ENCODE measurements at places on chromosomes 12 and 14.

DNA sequence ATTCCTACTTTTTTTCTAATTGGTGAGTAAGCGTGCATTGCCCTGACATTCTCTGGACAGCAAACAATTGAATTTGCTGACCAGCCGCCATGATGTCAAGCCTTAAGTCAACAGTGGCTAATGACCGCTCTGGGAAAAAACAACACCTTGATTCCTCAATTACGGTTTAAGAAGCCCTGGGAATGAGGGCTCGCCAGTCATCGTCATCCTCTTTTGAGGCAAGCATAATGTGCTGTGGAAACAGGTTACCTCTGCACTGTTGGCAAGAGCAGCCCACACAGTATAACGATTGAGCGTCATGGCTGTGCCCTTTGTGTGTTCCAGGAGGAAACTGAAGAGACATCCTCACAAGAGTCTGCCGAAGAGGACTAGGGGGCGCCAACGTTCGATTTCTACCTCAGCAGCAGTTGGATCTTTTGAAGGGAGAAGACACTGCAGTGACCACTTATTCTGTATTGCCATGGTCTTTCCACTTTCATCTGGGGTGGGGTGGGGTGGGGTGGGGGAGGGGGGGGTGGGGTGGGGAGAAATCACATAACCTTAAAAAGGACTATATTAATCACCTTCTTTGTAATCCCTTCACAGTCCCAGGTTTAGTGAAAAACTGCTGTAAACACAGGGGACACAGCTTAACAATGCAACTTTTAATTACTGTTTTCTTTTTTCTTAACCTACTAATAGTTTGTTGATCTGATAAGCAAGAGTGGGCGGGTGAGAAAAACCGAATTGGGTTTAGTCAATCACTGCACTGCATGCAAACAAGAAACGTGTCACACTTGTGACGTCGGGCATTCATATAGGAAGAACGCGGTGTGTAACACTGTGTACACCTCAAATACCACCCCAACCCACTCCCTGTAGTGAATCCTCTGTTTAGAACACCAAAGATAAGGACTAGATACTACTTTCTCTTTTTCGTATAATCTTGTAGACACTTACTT lies 138.9 kb downstream of the HMGA2 start:
- no peak for DNase-seq

- DNase-seq: no peak
Observed at GRCh38 chr14:77122526-77123125, 19.0 kb downstream of the ZDHHC22 start.

DNA sequence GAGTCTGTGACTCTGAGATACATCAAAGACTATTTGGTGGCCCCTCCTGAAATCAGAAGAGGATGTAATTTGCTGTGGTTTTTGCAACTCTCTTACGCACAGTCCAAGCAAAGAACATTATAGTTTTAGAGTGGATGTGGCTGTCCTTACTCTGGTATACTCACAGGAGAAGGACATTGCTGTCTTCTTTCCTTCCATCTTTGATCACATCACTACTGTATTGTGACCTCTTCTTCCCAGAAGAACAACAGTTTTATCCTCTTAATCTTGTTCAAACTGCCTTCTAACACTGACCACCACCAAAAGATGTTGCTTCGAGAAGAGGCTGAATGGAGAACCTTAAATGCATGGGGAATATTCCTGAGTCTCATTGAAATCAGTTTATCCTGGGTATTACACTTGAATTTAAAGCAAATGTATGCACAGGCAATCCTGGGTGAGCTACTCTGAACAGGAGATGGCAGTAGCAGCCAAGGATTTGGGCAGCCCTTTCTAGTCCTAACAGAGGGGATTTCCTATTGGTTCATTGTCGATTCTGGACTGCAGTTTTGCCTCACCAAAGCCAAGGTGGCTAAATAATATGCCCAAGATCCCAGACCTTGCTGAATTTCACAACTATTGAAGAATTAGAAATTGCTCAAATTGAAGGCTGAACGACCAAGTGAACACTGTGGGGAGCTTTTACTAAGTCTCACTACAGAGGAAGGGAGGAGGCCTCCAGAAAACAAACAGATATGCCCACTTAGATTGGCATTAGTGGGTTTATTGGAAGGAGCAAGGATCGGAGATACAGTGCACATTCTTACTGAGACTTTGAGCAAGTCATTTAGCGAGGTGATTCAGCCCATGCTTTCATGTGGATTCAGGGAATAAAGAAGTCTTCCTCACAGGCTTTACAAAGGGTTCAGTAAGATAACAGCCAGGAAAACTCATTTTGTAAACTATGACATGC lies 282.8 kb downstream of the PAWR start:
- no peak for DNase-seq

DNA sequence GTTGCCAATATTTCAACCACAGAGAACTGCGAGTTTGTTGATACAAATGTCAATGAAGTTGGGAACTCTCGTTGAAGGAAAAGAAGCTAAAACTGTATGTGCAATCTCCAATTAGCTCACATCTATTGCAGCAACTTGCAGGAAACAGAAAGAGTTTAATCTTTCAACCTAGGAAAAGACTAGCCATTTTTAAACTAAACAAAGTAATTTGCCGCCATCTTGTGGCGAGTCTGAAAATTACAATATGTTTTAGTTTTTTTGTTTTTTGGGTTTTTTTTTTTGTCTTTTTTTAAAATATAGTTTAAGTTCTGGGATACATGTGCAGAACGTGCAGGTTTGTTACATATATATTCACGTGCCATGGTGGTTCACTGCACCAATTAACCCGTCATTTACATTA lies 131.2 kb upstream of the FOXG1 start:
- no peak for DNase-seq

DNA sequence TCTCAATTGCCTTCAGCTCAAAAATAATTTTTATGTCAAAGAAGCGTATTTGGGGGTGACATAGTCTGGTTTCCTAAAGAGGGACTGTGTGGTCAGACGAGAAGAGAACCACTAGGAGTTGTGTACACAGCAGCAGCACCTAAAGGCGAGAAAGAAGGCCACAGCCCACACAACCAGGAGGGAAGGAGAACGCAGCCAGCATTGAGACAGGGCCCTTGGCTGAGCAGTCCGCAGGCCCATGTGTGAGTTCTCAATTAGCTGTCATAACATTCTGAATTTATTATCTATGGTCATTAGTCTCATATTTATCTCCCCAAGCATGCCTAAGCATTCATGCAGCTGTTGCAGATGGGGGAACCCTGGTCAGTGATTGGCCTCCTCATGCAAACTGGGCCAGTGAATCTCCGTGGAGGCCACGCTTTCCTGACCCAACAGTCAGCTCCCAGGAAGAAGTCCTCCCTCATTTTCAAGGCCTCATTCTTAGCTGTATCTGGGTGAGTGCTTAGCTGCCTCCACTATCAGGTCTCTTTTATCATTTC lies 81.2 kb upstream of the ATF7IP start:
- DNase-seq: no peak

GRCh38 chr14:97061198-97061597 lies 264.0 kb downstream of the VRK1 start:
- no peak for DNase-seq

DNA sequence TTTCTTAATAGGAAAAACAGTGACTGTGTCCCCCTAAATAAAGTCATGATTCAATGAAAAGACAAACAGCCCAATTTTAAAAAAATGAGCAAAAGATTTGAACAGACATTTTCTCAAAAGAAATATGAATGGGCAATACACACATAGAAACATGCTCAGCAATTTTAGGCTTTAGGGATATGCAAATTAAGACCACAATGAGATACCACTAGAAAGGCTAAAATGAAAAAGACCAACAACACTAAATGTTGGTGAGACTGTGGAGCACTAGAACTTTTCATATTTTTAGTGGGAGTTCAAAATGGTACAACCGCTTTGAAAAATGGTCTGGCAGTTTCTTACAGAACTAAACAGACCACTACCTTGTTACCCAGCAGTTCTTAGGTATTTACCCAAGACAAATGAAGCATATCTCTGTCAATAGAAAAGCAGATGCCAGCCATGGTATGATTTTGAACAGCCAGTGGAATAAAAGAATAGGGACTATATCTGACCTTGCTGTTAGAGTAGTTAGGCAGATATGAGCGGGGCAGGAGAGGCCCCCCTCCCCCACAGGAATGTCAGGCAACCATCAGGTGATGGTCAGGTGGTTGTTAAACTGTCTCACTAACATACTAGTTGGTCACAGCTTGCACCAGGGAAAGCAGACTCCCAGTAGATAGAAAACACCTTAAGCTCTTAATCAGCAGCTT lies 108.8 kb downstream of the PRKCH start:
- DNase-seq: no peak

DNA sequence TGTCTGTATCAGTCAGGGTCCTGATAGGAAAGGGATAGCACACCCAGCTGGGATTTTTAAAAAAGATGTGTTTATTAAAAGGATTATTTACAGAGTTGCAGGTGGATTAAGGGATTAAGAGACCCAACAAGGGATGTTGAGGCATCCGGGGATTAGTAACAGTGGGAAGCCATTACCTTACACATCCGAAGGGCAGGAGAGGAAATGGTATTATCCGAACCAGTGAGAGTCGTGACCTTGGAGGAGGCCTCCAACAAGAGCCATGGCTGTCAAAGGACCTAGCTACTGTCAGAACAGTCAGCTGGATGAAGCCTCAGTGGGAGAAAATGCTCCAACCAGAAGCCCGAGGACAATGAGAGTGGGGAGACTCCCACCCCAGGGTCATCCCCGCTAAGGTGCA lies 146.3 kb upstream of the KRAS start:
- DNase-seq: no peak

- no peak for DNase-seq
Observed at GRCh38 chr14:71333705-71334104, 426.4 kb downstream of the PCNX1 start.

- no peak for DNase-seq
Observed at GRCh38 chr12:47549258-47549657, 156.6 kb downstream of the RPAP3 start.

Measured in activated CD4-positive, alpha-beta T cell treated with anti-CD3 and anti-CD28 coated beads for 1 hour (primary cell).